ENCODE measurements at places on chromosomes 5 and 9. TPM values are rescaled to one million over a fixed set of nuclear protein-coding genes. Genes with fewer than 3 reads are reported as not detected.
A peak's percentile ranks its signal among the peaks of the same experiment; 100 is the strongest.

- H3K27me3 ChIP-seq: no peaks in the 10 kb centered on the region
- no peak for DNase-seq
- peaks cover 9% of the 10 kb centered on the region for H3K36me3 ChIP-seq
- H3K4me3 ChIP-seq: peak overlapping the region; percentile 98
- peaks cover 16% of the 10 kb centered on the region for H3K4me1 ChIP-seq
Measured at GRCh38 chr5:73564675-73565074, 764 bp downstream of the ANKRA2 start.

- no peak for DNase-seq
- no peaks in the 10 kb centered on the region for H3K27me3 ChIP-seq
- peaks cover 5% of the 10 kb centered on the region for H3K36me3 ChIP-seq
- no peak overlapping the region for H3K27ac ChIP-seq
- no peaks in the 10 kb centered on the region for H3K4me1 ChIP-seq
- H3K4me3 ChIP-seq: no peak overlapping the region
Measured at GRCh38 chr9:115042781-115043509, 75.0 kb downstream of the TNC start.

- no peaks in the 10 kb centered on the region for H3K36me3 ChIP-seq
- H3K27me3 ChIP-seq: no peaks in the 10 kb centered on the region
- H3K4me1 ChIP-seq: no peaks in the 10 kb centered on the region
- peak overlapping the region; percentile 82 for H3K4me3 ChIP-seq
- no peak for DNase-seq
Measured at GRCh38 chr9:79572032-79572607, 355 bp downstream of the TLE4 start.

DNA sequence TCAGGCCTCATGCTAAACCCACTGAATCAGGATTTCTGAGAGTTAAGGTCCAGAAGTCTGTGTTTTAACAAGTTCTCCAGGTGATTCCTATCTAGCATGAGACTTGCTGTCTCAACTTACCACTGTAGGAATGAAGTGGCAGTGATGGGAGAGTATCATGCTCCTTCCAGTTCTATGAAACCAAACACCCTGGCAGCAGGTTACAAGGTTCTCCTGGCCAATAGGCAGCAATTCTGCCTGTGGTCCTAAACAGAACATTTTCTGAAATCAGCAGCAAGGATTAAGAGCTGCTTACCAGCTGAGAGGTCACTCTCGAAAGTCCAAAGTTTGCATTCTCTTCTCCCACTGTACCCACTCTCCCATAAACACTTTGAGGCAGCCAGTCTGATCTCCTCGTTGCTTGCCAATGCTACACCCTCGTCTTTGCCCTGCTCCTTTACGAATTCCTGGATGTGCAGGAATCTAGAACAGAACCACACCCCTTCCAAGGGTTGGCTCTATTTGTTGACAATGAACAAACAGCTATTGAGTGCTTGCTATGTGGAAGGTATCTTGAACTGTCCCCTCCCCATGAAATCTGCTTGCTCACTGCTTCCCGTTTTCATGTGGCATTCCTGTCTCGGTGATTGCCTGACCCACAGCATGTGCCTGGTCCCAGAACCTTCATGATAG, 100.5 kb downstream of the TMEM174 start:
- no peaks in the 10 kb centered on the region for H3K36me3 ChIP-seq
- H3K27ac ChIP-seq: no peak overlapping the region
- H3K4me1 ChIP-seq: peaks cover 14% of the 10 kb centered on the region
- H3K4me3 ChIP-seq: no peak overlapping the region
- H3K27me3 ChIP-seq: no peaks in the 10 kb centered on the region
- DNase-seq: peak; percentile 55

GRCh38 chr5:133742431-133742988, 130.2 kb upstream of the FSTL4 start:
- H3K4me3 ChIP-seq: no peak overlapping the region
- no peaks in the 10 kb centered on the region for H3K4me1 ChIP-seq
- H3K27ac ChIP-seq: no peak overlapping the region

GRCh38 chr9:137269231-137269772, 8.2 kb upstream of the TOR4A start:
- no peak for DNase-seq
- H3K27ac ChIP-seq: peak overlapping the region; percentile 92
- H3K4me1 ChIP-seq: peaks cover 13% of the 10 kb centered on the region
- no peaks in the 10 kb centered on the region for H3K27me3 ChIP-seq
- H3K4me3 ChIP-seq: no peak overlapping the region

DNA sequence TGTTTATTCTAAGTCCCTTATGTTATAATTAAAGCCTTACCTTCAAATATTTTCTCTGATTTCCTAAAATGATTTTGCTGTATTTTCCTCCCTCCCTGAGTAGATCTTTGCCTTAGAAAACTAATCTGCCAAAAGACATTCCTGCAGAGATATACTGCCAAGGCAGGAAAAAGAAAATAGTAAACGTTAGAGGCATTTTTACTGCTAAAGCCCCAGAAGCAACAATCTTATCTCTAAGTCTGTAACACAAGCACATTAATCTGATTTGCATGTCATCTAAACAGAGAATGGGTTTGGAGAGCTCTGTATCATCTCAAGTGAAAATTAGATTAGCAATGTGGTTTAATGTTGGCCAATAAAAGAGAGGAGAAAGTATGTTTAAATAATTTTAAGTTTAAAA, 847.7 kb downstream of the MAT2B start:
- peak; percentile 44 for DNase-seq
- no peaks in the 10 kb centered on the region for H3K4me1 ChIP-seq
- H3K27me3 ChIP-seq: no peaks in the 10 kb centered on the region

- H3K36me3 ChIP-seq: no peaks in the 10 kb centered on the region
- no peak overlapping the region for H3K4me3 ChIP-seq
- no peak overlapping the region for H3K27ac ChIP-seq
- H3K27me3 ChIP-seq: no peaks in the 10 kb centered on the region
Measured at GRCh38 chr5:64680289-64680688, 10.0 kb upstream of the SHISAL2B start.

- H3K4me1 ChIP-seq: no peaks in the 10 kb centered on the region
- H3K4me3 ChIP-seq: no peak overlapping the region
- H3K27me3 ChIP-seq: no peaks in the 10 kb centered on the region
Measured at GRCh38 chr9:30723656-30724055, 1660.8 kb upstream of the ACO1 start.

LEAP2 gene
- 1.5 TPM for total RNA-seq

NME5 gene
- total RNA-seq: 20.6 TPM

SLC1A3 gene
- total RNA-seq: 27.8 TPM

Data from kidney (tissue), 22 donors.